Activated T-cell treated with anti-CD3 and anti-CD28 coated beads for 1 hour (primary cell): ENCODE measurements at places on chromosomes 13 and 19.
A peak's percentile ranks its signal among the peaks of the same experiment; 100 is the strongest.

DNA sequence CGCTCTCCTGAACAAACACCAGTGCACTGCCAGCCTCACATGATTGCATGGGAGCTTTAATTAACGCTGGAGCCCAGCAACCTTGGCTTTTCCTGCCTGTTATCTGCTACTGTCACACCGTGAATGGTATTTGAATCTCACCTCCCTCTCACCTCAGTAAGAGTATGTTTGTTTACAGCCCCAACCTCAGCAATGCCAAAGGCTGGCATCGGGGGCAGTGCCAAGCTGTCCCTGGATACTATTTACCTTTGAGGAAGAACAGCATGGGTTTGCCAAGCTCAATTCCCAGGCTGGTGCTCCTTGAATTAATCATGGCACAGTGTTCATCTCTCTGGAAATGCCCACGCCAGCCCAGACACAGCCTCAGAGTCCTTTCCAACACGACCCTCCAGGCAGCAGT lies 57.2 kb upstream of the SERPINE3 start:
- no peak for DNase-seq

- DNase-seq = no peak
Measured at GRCh38 chr13:41231786-41232185, 31.6 kb downstream of the MTRF1 start.

DNA sequence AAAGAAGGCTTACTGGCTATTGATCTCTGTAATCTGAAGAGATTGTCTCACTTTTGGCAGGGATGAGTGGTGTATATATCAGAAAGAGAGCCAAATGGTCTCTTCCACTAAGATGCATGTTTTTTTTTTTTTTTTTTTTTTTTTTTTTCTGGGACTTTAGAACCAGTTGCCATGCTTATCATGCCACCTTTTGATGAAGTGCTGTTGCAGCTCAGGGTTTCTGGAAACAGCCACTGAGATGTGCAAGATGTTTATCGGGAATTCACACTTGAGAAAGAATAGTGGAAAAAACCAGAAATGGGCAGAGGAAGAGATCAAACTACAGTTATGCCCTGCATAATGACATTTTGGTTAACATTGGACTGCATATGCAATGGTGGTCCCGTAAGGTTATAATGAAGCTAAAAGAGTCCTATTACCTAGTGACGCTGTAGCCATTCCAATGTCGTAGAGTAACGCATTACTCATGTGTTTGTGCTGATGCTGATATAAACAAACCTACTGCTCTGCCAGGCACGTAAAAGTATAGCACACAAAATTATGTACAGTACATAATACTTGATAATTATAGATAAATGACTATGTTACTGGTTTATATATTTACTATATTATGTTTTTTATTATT lies 121.0 kb downstream of the KLF5 start:
- no peak for DNase-seq

DNA sequence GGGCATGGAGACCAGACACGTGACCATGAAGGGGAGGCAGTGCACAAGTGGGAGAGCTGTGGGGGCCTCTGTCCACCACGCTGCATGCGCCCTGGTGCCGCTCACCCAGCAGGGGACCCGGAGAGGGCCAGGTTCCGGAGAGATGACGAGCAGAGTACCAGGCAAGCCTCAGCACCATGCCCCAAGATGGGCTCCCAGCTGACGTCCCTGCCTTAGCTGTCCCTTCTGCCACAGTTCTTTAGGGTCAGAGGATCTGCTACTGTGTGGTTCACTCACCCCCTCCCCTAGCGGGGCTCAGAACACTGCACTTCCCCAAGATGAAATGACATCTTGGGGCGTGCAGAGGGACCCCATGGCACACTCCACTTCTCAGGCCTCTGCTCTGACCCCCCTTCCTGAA lies 9.6 kb upstream of the PRKD2 start:
- DNase-seq = no peak

GRCh38 chr19:5705552-5705951 lies 14.4 kb downstream of the LONP1 start:
- no peak for DNase-seq

DNA sequence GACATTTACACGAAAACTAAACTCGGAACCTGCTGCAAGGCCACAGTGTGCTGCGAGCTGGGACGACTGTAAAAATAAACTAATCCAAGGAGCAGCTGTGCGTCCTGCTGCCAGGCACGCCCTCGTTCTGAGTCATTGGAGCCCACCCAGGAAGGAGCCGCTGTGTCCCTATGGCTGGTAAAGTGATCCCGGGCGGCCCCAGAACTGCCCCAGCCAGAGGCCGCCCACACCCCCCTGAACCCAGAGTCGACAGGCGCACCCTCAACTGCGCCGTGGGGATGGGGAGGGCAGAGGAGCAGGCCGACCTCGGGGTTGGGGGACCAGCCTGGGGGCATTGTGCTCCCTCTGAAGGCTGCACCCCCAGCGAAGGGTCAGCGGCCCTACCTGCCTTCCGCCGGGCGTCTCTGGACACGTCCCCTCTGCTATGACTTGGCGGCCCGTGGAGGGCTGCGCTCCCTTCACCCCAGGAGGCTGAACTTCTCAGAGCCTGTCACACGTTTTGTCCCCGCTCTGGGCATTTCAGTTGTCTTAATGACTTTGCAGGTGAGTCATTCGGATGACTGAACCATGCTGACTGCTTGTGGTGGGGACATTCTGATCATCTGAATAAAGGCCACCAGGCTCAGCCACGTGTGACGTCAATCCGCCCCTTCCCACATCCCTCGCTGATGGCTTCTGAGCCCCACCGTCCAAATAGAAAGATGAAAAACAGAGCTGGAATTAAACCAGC lies 42.7 kb downstream of the ADPRHL1 start:
- DNase-seq = no peak

- DNase-seq = no peak
Measured at GRCh38 chr13:28822151-28822550, 2.0 kb downstream of the MTUS2 start.

DNA sequence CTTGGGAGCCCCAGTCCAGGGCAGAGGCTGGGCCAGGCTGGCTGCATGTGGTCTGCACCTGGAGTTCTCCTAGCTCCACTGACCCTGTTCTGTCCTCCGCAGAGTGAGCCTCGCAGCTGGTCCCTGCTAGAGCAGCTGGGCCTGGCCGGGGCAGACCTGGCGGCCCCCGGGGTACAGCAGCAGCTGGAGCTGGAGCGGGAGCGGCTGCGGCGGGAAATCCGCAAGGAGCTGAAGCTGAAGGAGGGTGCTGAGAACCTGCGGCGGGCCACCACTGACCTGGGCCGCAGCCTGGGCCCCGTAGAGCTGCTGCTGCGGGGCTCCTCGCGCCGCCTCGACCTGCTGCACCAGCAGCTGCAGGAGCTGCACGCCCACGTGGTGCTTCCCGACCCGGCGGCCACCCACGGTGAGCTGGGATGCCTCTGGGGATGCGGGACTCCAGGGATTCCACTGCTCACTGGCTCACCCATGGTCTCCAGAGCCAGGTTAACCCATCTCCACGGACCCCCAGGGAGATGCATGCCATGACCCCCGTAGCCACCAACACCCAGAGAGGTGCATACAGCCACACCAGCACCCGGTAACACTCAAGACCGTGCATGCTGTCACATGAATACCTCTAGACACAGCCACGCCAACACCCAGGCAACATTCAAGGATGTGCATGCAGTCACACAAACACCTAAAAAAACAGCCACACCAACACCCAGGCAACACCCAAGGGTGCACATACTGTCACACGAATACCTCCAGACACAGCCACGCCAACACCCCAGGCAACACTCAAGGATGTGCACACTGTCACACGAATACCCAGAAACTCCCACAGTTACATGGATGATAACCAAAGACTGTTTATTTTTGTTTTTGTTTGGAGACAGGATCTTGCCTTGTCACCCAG lies 8.2 kb downstream of the PKN1 start:
- DNase-seq = no peak

DNA sequence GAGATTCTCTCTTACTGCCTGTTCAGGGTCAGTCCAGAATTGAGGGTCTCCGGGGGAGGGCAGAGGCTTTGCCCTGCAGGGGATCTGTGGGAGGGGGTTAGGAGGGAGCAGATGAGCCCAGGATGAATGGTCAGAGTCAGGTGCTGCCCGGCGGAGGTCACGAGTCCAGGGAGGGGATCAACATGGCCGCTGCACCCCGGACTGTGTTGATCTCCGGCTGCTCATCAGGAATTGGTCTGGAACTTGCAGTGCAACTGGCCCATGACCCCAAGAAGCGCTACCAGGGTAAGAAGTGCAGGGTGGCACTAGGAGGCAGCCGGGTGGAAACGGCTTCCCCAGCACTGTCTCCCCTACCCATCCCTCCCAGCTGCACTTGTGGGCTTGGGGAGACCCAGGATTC lies at the start of gene RDH8:
TSS of gene RDH8 (plus strand) at position 168 of the 400 bp plus-strand sequence. CDS start at position 183, 15 bp downstream.
- DNase-seq = no peak

- DNase-seq = no peak
Measured at GRCh38 chr19:6531163-6531955, 533 bp downstream of the TNFSF9 start.

GRCh38 chr19:28135825-28136224 lies 1077.1 kb downstream of the UQCRFS1 start:
- no peak for DNase-seq

- no peak for DNase-seq
Measured at GRCh38 chr13:46297361-46297811, 85.7 kb downstream of the LRRC63 start.

- DNase-seq = no peak
Measured at GRCh38 chr19:17420475-17420924, 653 bp downstream of the MVB12A start.

DNA sequence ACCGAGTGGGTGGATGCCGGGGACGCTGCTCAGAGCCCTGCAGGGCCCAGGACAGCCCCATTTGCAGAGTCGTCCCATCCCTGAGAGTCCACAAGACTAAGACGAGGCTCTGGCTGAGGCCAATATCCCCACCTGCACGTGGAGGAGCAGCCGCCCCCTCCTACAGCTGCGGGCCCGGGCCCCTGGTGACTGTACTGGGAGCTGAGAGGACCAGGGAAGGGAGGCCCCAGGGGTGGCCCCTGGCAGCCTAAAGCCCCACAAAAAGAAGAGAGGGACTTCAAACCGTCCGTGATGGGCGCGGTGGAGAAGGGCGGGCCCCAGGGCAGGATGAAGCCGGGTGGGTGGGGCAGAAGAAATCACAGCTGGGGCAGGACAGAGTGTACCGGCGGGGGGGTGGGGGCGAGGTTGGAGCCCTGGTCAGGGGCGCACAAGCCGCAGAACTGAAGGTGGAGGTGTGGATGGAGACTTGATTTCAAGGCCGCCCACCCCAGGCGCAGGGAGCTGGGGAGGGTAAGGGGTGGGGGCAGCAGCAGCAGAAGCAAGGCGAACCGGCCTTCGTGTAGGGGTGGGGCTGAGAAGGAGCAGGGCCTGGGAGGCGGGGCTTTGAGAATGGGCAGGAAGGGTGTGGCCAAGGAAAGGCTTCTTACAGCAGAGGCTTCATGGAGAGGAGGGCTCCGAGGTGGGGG lies 12.9 kb downstream of the CFD start:
- DNase-seq = peak; percentile 78

DNA sequence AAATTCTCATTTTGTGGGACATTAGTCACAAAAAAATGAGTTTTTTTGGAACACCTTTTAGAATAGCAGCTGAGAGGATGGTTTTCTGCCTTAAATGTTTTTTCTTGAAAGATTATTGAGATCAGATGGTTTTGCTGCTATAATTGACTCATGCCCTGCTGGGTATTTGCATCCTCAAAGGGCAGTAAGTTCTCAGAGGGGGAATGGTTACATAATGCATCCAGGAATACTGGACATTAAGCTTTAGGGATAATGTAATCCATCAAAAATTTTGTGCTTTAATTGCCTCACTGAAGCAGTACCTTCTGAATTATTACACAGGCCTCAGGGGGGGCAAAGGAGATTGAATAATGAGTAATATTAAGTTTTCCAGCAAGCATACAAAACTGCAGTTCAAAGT lies 866.3 kb upstream of the SPRY2 start:
- DNase-seq = no peak

- DNase-seq = no peak
Measured at GRCh38 chr13:112851107-112852038, 117.6 kb upstream of the MCF2L start.

- DNase-seq = no peak
Measured at GRCh38 chr13:41533266-41534052, 76.1 kb downstream of the RGCC start.

GRCh38 chr13:49216334-49216733 lies 3.8 kb upstream of the MLNR start:
- no peak for DNase-seq

DNA sequence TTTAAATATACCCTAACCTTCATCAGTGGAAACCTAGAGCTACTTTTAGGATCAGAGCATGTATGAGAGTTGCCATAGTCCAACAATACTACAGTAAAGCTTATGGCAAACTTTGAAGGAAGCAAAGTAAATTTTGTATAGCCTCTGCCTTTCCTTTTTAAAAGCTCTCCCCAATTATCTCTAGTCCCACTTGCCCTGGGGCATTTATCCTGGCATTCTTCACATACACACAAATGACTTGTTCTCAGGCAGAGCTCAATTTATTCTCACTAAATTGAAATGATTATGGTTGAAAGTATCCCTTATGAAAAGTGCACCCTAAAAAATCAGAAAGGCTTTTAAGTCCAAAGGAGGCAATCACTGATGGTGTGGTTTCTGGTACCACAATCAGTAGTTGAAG lies 94.1 kb upstream of the UFM1 start:
- DNase-seq = no peak

GRCh38 chr13:99871249-99871898 lies 100.2 kb downstream of the ZIC5 start:
- no peak for DNase-seq

DNA sequence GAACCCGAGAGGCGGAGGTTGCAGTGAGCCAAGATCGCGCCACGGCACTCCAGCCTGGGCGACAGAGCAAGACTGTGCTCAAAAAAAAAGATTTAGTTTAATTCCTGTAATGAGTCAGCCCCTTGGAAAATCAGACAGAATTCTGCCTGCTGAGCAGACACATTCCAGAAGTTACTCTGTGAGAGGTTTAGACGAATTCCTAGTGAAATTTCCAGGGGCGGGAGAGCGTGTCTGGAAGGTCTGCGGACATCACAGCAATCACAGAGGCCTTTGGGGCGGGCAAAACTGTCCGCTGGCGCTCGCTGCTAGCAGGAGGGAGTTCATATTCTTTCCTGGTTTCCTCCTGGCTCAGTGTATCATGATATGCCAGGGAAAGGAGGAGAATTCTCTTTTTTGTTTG lies 17.5 kb downstream of the MISP start:
- DNase-seq = no peak

DNA sequence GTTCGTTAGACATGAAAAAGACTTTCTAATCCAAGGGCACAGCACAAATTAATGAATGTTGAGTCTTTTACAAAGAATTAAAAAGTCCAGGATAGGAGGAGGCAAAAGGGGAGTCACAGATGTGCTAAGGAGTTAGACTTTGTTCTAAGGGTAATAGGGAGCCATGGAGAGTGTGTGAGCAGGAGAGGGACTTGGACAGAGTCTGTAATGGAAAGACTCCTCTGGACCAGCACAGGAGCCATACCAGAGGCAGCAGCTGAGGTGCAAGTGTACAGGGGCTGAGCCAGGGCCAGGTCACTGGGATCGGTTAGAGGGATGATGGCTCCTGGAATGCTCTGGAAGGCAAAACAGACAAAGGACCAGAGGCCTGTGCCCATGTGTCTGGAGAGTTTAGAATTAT lies 10.5 kb downstream of the GTPBP3 start:
- DNase-seq = no peak
